A673 (cell line): ENCODE measurements at places on chromosomes 3 and 15. TPM values are rescaled to one million over a fixed set of nuclear protein-coding genes. Genes with fewer than 3 reads are reported as not detected.

Gene NTRK3
- total RNA-seq, result not detected in 2 replicates

Gene IL5RA
- not detected in 2 replicates for total RNA-seq

- peak; percentile 53 for DNase-seq
Measured at GRCh38 chr15:77654975-77655374, 22.3 kb upstream of the LINGO1 start.

Gene C3orf85
- not detected in 2 replicates for total RNA-seq

Gene WNT7A
- not detected in 2 replicates for total RNA-seq

Gene NKTR
- total RNA-seq, result 44.8 and 53.1 TPM in 2 replicates

Gene CSTA
- 3.8 and 6.5 TPM in 2 replicates for total RNA-seq

- peak; percentile 54 for DNase-seq
Measured at GRCh38 chr3:12393894-12394293, 90.4 kb upstream of the TSEN2 start.

GRCh38 chr15:86837294-86838061 is 757.8 kb downstream of the AGBL1 start:
- DNase-seq, result no peak

DNA sequence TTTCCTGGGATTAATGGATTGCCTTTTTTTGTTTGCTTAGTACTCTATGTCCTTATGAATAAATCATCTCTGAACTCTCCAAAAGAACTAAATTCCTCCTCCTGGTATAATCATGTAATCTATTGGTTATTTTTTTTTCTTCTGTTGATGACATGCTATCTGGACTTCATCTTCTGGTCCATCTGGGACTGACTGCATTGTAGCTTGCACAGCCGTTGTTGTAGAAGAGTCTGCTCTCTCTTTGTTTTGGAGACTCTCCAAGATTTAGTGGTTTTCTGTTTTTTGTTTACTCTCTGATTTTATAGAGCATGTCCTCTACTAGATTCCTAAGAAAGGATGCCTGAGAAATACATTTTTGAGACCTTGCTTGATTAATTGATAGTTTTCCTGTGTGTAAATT is 19.1 kb downstream of the IREB2 start:
- peak; percentile 9 for DNase-seq

GRCh38 chr3:143201045-143201444 is 81.5 kb downstream of the CHST2 start:
- DNase-seq, result no peak

Gene DUOX2
- total RNA-seq, result 0.98 and 0.99 TPM in 2 replicates
